Natural killer cell treated with Interleukin-12 subunit alpha and Interleukin-12 subunit beta and Interleukin-15 and Interleukin-18, amount 100 ng/mL, for 72 hours (primary cell): ENCODE measurements at places on chromosomes 3 and 15.

- DNase-seq, result no peak
These were observed 116.3 kb downstream of the RPL22L1 start for GRCh38 chr3:170753421-170754310.

DNA sequence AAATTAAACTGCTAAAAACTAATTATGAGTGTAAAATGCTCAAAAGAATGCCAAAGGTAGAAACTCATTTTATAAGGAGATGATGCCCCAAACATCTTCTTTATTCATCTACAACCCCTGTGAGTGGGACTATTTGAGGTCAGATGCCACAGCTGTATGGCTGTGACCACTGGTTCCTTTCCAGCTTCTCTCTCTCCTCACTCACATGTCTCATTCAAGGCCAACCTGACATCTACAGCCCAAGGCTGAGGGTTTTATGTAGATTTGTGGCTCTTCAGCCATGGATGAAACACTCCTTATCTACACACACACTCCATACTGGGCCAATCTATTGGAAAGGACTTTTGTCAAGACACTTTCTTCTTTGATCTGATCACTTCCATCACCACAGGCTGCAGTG, 231.3 kb downstream of the KCNMB2 start:
- DNase-seq, result no peak

- DNase-seq, result no peak
These were observed 261.6 kb upstream of the THRB start for GRCh38 chr3:24756101-24756888.

DNA sequence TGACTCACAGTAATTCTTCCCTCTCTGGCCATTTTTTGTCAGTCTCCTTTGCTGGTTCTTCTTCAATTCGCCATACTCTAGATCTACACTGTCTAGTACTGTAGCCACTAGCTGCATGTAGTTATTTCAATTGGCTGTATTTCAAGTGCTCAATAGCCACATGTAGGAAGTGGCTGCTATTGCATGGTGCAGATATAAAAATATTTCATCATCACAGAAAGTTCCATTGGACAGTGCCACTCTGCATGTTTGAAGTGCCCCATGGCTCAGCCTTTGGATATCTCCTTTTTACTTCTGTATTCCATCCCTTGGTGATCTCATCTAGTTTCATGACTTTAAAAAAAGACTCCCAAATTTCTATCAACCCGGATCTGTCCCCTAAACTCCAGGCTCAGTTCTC, 22.1 kb downstream of the PPP2R3A start:
- DNase-seq, result no peak

- no peak for DNase-seq
These were observed 71.1 kb downstream of the DNAJB8 start for GRCh38 chr3:128395500-128396162.
